ENCODE measurements at places on chromosomes 3 and 15.

DNA sequence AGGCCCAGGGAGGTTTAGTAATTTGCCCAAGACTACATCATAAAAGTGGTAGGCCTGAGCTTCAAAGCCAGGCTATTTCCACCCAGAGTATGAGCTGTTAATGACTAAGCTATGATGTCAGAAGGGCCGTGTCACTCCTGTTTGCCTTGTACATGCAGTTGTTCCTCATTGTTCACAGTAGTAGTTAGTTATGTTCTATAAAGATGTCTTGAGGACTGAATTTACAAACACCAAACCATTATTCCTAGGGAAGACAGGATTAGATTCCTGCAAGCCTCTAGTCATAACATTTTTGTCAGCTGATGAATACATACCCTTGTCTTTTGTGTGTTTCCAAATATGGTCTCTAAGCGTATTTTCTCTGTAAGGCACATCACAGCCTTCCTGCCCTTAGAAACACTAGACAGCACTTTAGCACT, 20.9 kb upstream of the LARS2 start:
- DNase-seq, result no peak

GRCh38 chr15:94445566-94446160, 214.3 kb downstream of the MCTP2 start:
- DNase-seq, result no peak

DNA sequence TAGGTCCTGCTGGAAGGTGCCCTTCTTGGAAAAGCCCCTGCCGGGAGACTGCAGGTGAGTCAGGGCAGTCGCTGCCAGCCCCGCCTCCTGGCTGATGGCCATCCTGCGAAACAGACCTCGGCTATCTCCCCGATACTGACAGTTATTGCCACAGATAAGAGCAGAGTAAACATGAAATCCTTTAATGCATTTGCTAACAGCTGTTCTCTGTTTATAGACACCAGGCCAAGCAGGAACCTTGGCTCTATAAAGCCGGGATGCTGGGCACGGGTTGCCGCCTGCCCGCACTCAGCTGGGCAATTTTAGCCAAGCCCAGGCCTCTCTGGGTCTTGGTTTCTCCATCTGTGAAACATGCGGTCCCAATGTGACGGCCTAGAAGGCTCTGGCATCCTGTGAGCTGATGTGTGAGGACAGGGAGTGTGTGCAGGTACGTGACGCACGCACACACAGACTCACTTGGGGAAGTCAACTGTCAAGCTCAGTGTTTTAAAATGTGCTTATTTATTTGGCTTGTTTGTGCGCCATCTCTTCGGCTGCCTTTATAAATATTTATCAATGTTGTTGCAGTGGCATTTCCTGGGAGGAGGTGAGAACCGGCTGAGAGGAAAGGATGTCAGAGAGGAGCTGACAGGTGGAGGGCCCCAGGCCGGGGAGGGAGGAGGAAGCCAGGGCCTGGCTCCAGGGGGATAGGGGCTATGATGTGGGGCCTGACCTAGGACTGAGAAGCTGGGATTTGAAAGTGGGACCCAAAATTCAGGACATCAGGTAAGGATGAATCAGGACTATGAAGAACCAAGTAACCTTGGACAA, 50.8 kb upstream of the PRR23E start:
- peak; percentile 78 for DNase-seq

DNA sequence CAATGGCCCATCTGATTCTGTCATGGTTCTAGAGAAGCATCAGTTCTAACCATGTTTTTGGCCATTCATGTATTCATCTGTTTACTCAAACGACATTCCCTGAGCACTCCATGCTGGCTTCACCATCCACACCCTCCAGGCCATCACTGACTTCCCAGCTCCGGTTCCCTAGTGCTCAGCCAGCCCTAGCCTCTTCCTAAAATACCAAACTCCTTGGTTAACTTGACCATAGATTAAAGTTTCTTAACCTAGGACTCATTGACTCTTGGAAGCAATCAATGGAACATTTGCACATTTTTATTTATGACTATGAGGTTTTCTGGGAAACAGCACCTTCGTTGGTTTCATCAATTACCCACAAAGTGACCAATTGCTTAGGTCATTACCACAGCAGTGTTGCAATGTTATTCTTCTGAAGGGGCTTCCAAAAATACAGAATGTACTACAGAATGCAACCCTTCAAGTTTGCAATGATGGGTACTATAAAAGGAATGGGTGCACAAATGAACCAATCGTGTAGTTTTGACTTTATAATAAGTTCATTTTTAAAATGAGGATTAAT, 27.2 kb upstream of the SLC25A36 start:
- DNase-seq, result no peak

DNA sequence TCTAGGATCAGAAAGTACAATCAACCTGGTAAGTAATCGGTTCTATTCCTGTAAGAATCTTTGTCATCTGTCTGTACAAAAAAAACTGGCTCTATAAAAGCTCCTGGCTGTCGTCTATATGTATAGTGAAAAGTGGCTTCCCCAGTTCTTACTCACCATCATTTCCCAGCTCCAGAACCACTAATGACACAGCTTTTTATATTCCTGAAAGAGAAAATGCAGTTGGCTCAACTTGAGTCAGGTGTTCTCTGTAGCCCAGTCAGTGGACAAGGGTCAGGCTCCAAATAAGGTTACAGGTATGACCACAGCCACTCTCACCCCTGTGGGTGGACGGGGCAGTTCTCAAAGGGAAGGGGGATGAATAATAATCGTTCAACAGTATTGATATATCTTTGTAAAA, 85.1 kb downstream of the AP4E1 start:
- no peak for DNase-seq
